Suprapubic skin (tissue), 4 donors: ENCODE measurements at places on chromosomes 7 and 10.

GRCh38 chr10:102729029-102730026, 14.4 kb upstream of the WBP1L start:
- no peaks in the 10 kb centered on the region for H3K27me3 ChIP-seq
- H3K4me3 ChIP-seq, result no peak overlapping the region
- H3K4me1 ChIP-seq, result no peaks in the 10 kb centered on the region
- peaks cover 26% of the 10 kb centered on the region for H3K36me3 ChIP-seq
- H3K27ac ChIP-seq, result no peak overlapping the region
- DNase-seq, result peak; percentile 91

DNA sequence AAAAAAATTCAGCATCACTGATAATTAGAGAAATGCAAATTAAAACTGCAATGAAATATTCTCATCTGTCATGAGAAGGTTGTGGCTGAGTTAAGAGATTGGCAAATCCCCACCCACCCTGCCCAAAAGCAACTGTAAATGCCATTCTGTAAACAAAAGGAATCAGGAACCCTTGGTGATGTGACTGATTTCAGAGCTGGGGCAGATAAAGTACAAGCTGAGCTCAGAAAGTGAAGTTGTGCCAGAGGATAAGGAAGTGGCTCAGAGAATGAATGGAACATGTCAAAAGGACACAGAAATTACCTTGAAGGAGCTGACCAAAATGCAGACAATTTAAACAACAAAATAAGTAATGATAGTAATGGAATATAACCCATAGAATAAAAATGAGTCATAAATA, 32.7 kb upstream of the ARMS2 start:
- no peak overlapping the region for H3K27ac ChIP-seq
- peaks cover 38% of the 10 kb centered on the region for H3K4me1 ChIP-seq
- DNase-seq, result no peak

- no peaks in the 10 kb centered on the region for H3K27me3 ChIP-seq
- peaks cover 42% of the 10 kb centered on the region for H3K4me1 ChIP-seq
- peak overlapping the region; percentile 42 for H3K27ac ChIP-seq
- no peak overlapping the region for H3K4me3 ChIP-seq
These were observed 31.7 kb downstream of the GRIFIN start for GRCh38 chr7:2444476-2444875.

DNA sequence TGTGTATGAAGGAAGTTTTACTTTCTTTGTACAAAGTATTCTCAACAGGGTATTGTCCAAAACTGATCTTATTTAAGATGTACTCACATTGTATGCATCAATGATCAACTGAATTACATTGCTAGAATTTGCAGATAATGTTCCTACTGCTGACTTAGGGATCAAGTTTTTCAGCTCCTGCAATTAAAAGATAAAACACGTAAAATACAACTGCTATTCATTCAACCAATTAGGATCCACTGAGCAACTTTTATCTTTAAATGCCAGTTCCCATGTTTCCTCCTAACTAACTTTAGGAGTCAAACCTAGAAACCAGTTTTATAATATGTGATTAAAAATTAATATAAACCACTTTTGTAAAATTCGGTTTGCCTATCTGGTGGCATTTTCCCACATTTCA, 35.9 kb downstream of the ITGB1 start:
- H3K4me3 ChIP-seq, result no peak overlapping the region

GRCh38 chr7:64183126-64183742, 23.8 kb upstream of the ZNF735 start:
- no peak overlapping the region for H3K27ac ChIP-seq
- H3K4me1 ChIP-seq, result no peaks in the 10 kb centered on the region
- no peaks in the 10 kb centered on the region for H3K36me3 ChIP-seq
- no peak for DNase-seq
- peaks cover 19% of the 10 kb centered on the region for H3K27me3 ChIP-seq

DNA sequence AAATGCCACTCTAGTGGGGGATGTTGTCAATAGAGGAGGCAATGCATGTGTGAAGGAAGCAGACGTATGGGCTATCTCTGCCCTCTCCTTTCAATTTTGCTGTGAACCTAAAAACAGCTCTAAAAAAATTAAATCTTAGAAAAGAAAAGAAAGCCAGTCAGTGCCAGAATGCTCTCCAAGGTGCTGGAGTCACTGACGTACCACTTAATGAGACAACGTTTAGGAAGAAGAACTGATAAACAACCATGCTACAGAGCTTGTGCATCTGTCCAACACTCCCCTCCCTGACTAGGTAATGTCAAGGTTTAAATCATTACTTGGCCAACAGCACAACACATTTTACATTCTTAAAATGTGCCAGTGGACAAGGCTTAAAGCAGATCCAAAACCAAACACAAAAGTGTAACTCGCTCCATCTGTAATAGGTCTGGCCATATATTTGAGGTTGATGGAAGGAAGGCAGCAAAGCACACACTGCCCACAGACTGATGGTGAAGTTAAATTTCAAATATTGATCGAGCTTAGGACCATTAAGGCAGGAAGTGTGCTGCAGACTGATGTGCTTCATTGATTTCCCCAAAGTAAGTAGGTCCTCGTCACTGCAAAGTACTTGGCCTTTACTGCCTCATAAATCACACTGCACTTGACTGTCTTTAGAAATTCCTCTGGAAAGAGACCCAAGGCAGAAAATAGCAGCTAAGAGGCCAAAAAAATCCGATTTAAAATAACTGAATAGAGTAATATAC, 15.5 kb downstream of the ARMH3 start:
- H3K4me3 ChIP-seq, result no peak overlapping the region
- H3K36me3 ChIP-seq, result peaks cover 27% of the 10 kb centered on the region
- no peak for DNase-seq
- peaks cover 8% of the 10 kb centered on the region for H3K4me1 ChIP-seq

DNA sequence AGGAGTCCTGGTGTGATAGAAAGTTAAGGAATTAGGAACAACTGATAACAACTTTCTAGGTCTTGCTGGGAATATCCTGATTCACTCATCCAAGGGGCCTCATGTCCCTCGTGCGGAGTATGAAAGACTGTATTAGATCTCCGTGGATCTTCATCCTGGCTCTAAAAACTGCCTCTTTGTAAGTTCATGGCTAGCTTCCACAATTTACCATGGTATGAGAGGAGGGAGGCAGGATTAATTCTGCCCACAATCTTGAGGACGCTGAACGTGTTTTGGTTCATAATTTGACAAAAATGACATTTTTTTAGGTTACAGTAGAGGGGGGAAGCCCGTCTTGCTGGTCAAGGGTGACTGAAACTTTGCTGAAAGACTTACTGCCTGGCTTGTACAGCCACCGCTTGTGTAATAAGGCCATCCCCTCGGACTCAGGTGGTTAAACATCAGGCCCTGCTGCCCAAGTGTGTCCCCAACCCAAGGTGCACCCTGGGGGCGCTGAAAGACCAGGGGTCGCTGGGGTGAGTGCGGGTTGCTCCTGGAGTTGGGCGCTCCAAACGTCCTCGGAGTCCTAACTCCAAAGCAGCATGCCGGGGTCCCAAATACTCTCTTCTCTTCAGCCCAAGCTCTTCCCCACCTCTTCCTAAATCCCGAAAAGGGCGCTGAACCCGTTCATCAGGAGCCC, 733 bp downstream of the HIBADH start:
- H3K27ac ChIP-seq, result peak overlapping the region; percentile 94
- peak overlapping the region; percentile 94 for H3K4me3 ChIP-seq
- peak; percentile 71 for DNase-seq
- H3K27me3 ChIP-seq, result no peaks in the 10 kb centered on the region

GRCh38 chr10:73086816-73087215, 9.8 kb downstream of the P4HA1 start:
- DNase-seq, result no peak
- H3K27ac ChIP-seq, result no peak overlapping the region
- no peaks in the 10 kb centered on the region for H3K27me3 ChIP-seq
- peaks cover 4% of the 10 kb centered on the region for H3K4me1 ChIP-seq
- no peak overlapping the region for H3K4me3 ChIP-seq

- DNase-seq, result no peak
- no peaks in the 10 kb centered on the region for H3K36me3 ChIP-seq
- no peaks in the 10 kb centered on the region for H3K27me3 ChIP-seq
- H3K4me3 ChIP-seq, result no peak overlapping the region
- no peak overlapping the region for H3K27ac ChIP-seq
These were observed 48.7 kb downstream of the TPK1 start for GRCh38 chr7:144787127-144787526.

DNA sequence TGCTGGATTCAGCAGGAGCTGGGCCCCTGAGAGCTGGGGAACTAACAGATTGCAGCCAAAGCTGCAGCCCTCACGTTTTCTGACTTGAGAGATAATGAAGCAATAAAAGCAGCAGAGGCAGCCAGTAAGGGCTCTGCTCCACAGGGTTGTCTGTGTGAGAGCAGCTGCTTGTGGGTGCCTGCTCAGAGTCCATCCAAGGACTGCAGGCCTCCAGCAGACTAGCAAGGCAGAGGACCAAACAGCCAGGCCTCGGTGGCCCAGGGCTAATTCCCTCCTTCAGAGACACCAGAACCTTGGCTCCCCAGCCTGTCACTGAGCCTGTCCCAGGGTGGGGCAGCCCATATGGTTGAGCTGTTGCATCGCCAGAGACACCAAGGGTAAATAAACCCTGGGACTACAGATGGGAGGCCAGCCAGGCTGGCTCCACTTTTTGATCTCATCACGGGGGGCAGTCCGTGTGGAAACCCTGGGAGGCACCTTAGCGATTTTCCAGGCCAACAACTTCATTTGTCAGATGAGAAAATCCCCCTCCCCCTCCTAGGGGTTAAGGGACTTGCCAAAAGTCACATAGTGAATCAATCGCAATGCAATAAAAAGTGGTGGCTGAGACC, 229.2 kb downstream of the WDR11 start:
- no peak for DNase-seq
- H3K27me3 ChIP-seq, result no peaks in the 10 kb centered on the region
- H3K4me1 ChIP-seq, result peaks cover 34% of the 10 kb centered on the region

DNA sequence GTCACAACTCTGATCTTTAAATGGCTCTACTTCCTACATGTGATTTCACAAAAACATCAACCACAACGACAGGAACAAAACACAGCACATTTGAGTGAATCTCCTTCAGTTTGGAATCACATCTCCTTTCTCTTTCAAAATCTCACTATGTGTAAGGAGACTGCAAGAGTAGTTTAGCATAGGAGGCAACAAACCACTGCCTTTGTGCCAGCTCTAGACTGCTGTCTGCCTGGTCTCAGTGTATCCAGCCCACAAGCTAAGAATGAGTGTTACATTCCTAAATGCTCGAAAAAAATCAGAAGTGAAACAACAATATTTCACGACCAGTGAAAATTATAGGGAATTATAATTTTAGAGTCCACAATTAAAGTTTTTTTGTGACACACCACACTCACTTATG, 217.0 kb upstream of the STEAP4 start:
- no peaks in the 10 kb centered on the region for H3K36me3 ChIP-seq
- H3K27ac ChIP-seq, result no peak overlapping the region
- DNase-seq, result no peak
- no peak overlapping the region for H3K4me3 ChIP-seq
- H3K4me1 ChIP-seq, result no peaks in the 10 kb centered on the region
- no peaks in the 10 kb centered on the region for H3K27me3 ChIP-seq

- DNase-seq, result no peak
- H3K4me3 ChIP-seq, result no peak overlapping the region
- H3K36me3 ChIP-seq, result no peaks in the 10 kb centered on the region
- no peaks in the 10 kb centered on the region for H3K27me3 ChIP-seq
- H3K4me1 ChIP-seq, result no peaks in the 10 kb centered on the region
These were observed 107.0 kb upstream of the PARD3 start for GRCh38 chr10:34922138-34922537.

GRCh38 chr10:51567271-51567670, 132.1 kb downstream of the CSTF2T start:
- H3K27ac ChIP-seq, result no peak overlapping the region
- no peak for DNase-seq
- H3K27me3 ChIP-seq, result no peaks in the 10 kb centered on the region

GRCh38 chr7:925601-926000, 28.9 kb downstream of the ADAP1 start:
- peaks cover 23% of the 10 kb centered on the region for H3K4me1 ChIP-seq
- H3K4me3 ChIP-seq, result no peak overlapping the region
- peak; percentile 79 for DNase-seq
- H3K27me3 ChIP-seq, result peaks cover 7% of the 10 kb centered on the region
- H3K36me3 ChIP-seq, result no peaks in the 10 kb centered on the region

- H3K36me3 ChIP-seq, result no peaks in the 10 kb centered on the region
- H3K27me3 ChIP-seq, result no peaks in the 10 kb centered on the region
- no peak for DNase-seq
These were observed 485.3 kb upstream of the ADARB2 start for GRCh38 chr10:2222631-2223030.

- no peak overlapping the region for H3K27ac ChIP-seq
- no peaks in the 10 kb centered on the region for H3K27me3 ChIP-seq
- DNase-seq, result no peak
- H3K4me3 ChIP-seq, result no peak overlapping the region
These were observed 2.6 kb upstream of the RPA3 start for GRCh38 chr7:7720750-7721621.

GRCh38 chr10:42992957-42993390, 83.9 kb upstream of the RET start:
- H3K36me3 ChIP-seq, result no peaks in the 10 kb centered on the region
- DNase-seq, result peak; percentile 69
- H3K4me3 ChIP-seq, result no peak overlapping the region
- no peaks in the 10 kb centered on the region for H3K27me3 ChIP-seq
- H3K27ac ChIP-seq, result no peak overlapping the region

- H3K27me3 ChIP-seq, result no peaks in the 10 kb centered on the region
- H3K4me1 ChIP-seq, result no peaks in the 10 kb centered on the region
These were observed 171.1 kb downstream of the SH2D4B start for GRCh38 chr10:80708808-80709207.

- no peaks in the 10 kb centered on the region for H3K27me3 ChIP-seq
- peaks cover 53% of the 10 kb centered on the region for H3K4me1 ChIP-seq
- peak overlapping the region; percentile 97 for H3K27ac ChIP-seq
- no peaks in the 10 kb centered on the region for H3K36me3 ChIP-seq
These were observed 2.4 kb downstream of the UBE2H start for GRCh38 chr7:129950191-129950932.

DNA sequence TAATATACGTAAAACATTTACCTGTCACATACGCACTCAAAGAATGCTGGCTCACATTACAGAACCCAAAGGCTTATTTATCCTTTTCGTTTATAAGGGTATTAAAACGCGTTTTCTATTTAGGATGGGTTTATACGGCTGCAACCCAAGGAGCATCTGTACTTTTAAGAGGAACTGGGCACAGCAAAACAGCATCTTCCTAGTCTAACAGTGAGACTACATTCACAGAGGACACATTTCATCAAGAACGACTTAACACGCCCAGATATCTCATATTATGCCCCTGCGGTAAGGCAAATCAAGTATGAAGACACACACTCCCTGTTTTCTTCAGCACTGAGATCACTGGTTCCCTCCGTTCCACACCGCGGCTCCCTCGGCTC, 533 bp upstream of the DMTF1 start:
- DNase-seq, result no peak
- H3K36me3 ChIP-seq, result no peaks in the 10 kb centered on the region
- H3K4me3 ChIP-seq, result peak overlapping the region; percentile 89
- peak overlapping the region; percentile 99 for H3K27ac ChIP-seq

GRCh38 chr7:30707391-30708357, 25.4 kb upstream of the CRHR2 start:
- peak overlapping the region; percentile 58 for H3K27ac ChIP-seq
- peaks cover 12% of the 10 kb centered on the region for H3K4me1 ChIP-seq
- no peak overlapping the region for H3K4me3 ChIP-seq
- H3K36me3 ChIP-seq, result no peaks in the 10 kb centered on the region
- peak; percentile 87 for DNase-seq
